Stimulated activated naive B cell treated with anti-CD40 and anti-IgM and Interleukin-4, amounts not matched to agents 10 μg/mL and 1 μg/mL and 100 μg/mL, for 72 hours (primary cell): ENCODE measurements at places on chromosomes 2 and 18.

DNA sequence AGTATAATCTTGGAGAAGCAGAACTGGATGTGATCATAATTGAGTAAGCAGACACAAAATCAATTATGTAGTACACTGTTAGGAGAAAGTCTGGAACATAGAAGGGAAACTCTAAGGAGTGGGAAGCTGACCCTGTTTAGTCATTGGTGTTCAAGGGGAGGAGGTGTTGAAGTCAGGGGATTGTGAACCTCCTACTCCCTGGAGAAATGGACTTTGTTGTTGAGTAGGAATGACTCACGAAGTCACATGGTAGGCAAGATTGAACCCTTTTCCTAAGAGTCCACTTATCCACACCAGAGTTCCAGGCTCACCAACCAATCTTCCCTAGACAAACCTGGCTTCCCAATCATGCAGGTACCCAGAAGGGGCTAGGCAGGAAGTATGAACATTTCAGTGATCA lies 81.0 kb upstream of the BCL11A start:
- no peaks in the 10 kb centered on the region for H3K4me1 ChIP-seq
- peaks cover 14% of the 10 kb centered on the region for H3K27me3 ChIP-seq
- H3K27ac ChIP-seq: no peak overlapping the region
- no peak for DNase-seq
- no peaks in the 10 kb centered on the region for H3K36me3 ChIP-seq

DNA sequence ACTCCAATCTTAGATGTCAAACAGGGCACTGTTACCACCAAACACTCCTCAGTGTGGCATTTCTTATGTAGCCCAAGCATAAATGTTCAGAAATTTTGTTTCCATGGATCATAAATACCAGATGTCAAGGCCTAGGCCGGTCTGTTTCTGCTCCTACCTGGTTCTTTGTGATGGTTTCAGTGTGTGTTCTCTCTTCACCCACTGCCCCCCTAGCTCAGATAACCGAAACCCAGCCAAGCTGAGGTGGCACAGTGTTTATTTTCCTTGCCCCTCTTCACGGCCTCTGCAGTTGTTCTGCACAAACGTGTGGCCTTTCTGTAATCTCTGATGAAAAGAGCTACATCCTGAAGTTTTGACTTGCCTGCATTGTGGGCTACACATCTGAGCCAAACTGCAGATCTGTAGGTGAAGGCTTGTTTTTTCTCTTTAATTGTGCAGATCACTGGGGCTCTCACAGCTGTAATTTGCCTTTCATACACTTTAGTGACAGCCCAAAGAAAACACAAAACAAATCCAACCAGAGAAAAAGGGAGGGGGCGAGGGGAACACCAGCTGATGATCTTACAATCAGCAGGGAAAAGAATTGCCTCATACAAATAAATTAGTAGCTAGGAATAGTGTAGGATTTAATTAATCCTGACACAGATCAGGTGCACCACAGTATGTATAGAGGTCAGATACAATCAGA lies 99.1 kb downstream of the NRP2 start:
- no peak for DNase-seq
- H3K4me3 ChIP-seq: no peak overlapping the region
- no peak overlapping the region for H3K27ac ChIP-seq
- H3K27me3 ChIP-seq: no peaks in the 10 kb centered on the region
- peaks cover 3% of the 10 kb centered on the region for H3K36me3 ChIP-seq
- H3K4me1 ChIP-seq: no peaks in the 10 kb centered on the region

GRCh38 chr2:237297421-237298150 lies 116.4 kb downstream of the COL6A3 start:
- no peak for DNase-seq
- H3K27ac ChIP-seq: no peak overlapping the region
- H3K4me3 ChIP-seq: no peak overlapping the region
- H3K36me3 ChIP-seq: no peaks in the 10 kb centered on the region
- peaks cover 24% of the 10 kb centered on the region for H3K27me3 ChIP-seq

DNA sequence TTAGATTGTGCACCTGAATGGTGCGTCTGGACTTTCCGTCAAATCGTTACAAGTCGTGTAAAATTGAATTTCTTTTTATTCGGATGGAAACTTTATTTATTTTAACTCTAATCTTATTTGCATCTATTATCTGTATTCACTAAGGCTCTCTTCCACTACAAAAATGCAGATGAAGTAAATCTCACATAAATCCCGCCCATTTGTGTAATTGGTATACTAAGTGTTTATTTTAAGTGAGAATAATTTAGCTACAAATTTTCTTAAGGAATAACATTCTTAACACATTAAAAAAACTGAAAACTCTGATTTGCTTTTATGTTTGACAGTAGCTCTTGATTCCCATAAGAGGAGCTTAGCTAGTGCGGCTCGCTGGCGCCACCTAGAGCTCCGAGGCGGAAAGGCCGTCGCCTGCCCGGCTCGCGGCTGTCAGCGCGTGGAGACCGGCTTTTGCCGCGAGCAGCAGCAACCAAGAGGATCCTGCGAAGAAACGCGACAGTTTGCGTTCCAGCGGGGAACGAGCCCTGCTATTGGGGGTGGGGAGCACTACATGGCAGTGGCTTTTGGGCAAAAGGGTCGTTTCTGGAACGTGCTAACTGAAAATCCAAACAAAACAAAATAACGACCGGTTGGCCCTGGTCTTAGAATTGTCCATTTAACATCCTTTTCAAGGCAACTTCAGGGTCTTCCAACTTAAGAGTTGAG lies 6.7 kb downstream of the SP9 start:
- peaks cover 57% of the 10 kb centered on the region for H3K27me3 ChIP-seq
- peak overlapping the region; percentile 95 for H3K27ac ChIP-seq
- peaks cover 4% of the 10 kb centered on the region for H3K36me3 ChIP-seq

- H3K27me3 ChIP-seq: no peaks in the 10 kb centered on the region
- no peak overlapping the region for H3K4me3 ChIP-seq
- no peaks in the 10 kb centered on the region for H3K36me3 ChIP-seq
- no peak overlapping the region for H3K27ac ChIP-seq
- no peak for DNase-seq
Observed at GRCh38 chr2:127597984-127598380, 48.0 kb upstream of the GPR17 start.

DNA sequence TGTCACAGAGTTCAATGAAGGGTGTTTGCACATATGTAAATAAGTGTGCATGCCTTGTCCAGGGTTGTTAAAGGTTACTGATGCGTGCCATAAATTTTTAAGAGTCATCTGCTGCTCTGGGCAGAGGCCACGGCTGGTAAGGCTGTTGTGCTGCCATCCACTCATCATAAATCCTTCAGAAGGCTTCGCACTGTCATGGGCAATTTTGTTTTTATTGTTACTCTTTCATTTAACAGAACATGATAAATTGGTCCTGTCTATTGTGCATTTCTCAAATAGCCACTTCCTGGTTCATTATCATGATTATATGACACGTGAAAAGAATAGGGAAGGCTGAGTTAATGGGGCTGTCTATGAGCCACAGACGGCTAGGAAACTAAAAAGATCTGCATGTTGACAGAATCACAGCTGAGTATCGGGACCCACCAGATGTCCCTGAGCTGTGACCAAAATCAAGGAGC lies 634.3 kb upstream of the SOX11 start:
- no peak for DNase-seq
- no peak overlapping the region for H3K27ac ChIP-seq
- H3K27me3 ChIP-seq: no peaks in the 10 kb centered on the region
- H3K4me1 ChIP-seq: no peaks in the 10 kb centered on the region
- H3K36me3 ChIP-seq: no peaks in the 10 kb centered on the region

DNA sequence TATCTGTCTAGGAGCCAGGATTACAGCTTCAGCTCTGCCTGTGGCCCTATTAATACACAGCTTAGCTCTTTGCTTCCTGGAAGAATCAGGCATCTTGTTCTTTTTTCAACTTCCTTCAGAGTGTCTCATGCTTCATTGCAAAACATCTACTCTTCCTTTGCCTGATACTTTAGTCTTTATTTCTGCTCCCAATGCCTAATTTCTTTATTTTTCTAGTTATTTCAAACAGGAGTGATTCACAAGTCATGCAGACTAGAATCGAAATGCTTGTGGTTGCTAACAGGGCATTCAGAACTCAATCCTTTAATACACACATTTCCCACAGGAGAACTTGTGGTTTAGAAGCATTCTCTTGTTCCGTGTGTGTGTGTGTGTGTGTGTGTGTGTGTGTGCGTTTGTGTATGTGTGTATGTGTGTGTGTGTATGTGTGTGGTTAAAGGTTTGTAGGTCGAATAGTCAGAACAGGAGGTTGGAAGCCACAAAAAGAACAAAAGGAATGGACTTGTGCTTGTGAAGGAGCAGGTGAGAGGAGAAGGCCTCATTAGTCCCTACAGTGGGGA lies 28.3 kb upstream of the INSIG2 start:
- no peak for DNase-seq
- H3K4me1 ChIP-seq: peaks cover 50% of the 10 kb centered on the region
- H3K4me3 ChIP-seq: no peak overlapping the region
- H3K36me3 ChIP-seq: no peaks in the 10 kb centered on the region
- H3K27ac ChIP-seq: no peak overlapping the region

DNA sequence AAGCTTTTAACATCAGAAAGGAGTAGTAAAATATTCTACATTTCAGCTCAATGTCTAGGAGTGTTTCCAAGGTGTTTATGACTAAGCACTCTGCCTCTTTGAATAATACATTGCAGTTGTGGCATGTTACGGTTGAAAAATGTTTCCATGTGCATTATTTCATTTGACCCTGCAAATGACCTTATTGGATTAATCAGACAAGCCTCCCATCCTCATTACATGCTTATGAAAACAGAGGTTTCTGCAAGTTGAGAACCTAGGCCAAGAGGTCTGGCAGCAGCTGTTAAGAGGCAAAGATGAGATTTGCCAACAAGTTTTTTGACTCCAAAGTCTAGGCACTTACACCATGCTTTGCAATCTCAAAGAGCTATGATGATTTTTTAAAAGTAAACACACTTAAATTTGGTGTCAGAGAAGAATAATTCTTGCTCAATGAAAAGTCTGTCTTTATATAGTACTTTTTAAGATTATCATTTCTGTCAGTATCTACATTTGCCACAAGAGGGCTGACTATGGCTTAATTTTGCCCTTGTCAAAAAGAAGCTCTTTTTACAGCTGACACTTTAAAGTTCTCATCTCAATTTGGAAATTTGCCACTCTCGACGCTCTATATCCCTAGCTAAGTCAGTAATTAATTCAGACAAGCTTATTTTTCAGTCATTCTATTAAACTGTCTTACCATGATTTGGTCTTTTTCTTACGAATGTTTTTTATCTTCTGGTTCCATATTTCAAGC lies 260.6 kb downstream of the PAX3 start:
- no peak for DNase-seq
- no peaks in the 10 kb centered on the region for H3K36me3 ChIP-seq
- H3K4me1 ChIP-seq: no peaks in the 10 kb centered on the region
- no peaks in the 10 kb centered on the region for H3K27me3 ChIP-seq

GRCh38 chr2:15943378-15944280 lies 3.3 kb downstream of the MYCN start:
- peaks cover 65% of the 10 kb centered on the region for H3K27me3 ChIP-seq
- no peak overlapping the region for H3K27ac ChIP-seq
- no peak overlapping the region for H3K4me3 ChIP-seq
- H3K36me3 ChIP-seq: no peaks in the 10 kb centered on the region
- DNase-seq: no peak

DNA sequence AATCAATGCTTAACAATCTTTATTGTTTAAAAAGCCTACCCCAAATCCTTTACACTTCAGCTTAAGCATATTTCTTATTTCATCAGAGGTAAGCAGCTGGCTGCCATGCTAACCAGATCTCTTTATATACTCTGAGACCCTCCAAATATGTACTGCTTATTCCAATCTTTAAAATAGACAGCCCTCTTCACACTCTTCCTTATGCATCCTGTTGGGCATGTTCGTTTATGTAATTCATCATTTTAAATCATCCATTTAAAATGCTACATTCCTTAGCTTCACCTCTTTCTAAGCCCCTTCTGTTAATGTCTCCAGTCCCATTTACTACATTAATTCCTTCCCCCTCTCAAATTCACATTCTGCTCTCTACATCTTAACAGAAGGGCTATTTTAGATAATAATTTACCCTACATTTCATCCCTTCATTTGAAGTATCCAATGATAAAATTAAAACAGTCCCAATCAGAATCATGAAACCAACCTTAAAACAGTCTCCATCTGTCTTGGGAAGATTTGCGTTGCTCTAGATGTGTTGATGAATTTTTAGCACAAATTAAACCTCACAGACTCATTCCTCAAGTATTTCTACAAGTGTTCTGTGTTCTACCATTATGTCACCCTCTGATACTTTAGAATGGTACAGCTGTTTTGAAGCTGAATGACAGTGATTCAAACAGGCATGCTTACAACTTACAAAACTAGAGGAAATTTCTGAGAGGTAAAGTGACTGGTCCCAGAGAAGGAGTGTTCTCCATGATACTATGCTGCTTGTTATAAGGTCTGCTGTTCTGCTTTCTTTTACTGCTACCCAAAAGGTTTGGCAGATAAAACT lies 59.1 kb downstream of the ZNF385B start:
- H3K4me1 ChIP-seq: no peaks in the 10 kb centered on the region
- H3K36me3 ChIP-seq: no peaks in the 10 kb centered on the region
- no peak overlapping the region for H3K27ac ChIP-seq
- no peaks in the 10 kb centered on the region for H3K27me3 ChIP-seq
- no peak overlapping the region for H3K4me3 ChIP-seq
- no peak for DNase-seq

DNA sequence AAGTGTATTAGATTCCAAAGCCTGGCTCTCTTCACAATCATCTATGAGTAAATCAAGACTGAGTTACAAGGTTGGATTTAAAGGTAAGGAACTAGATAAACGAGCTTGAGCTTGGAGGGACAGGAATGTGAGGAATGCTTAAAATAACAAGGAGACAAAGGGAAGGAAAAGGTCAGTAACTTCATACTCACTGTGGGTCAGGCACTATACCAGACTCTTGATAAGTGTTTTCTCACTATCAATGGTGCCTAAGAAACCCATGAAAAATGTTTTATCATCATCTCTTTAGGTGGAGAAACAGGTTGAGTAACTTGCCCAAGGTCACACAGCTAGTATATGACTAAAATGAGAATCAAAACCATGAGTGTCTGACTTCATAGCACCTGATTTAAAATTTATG lies 212.1 kb downstream of the CDH2 start:
- H3K27ac ChIP-seq: no peak overlapping the region
- H3K36me3 ChIP-seq: no peaks in the 10 kb centered on the region
- no peak overlapping the region for H3K4me3 ChIP-seq
- no peak for DNase-seq

- H3K27me3 ChIP-seq: no peaks in the 10 kb centered on the region
- H3K27ac ChIP-seq: no peak overlapping the region
- no peak overlapping the region for H3K4me3 ChIP-seq
- no peak for DNase-seq
- H3K36me3 ChIP-seq: no peaks in the 10 kb centered on the region
- H3K4me1 ChIP-seq: peaks cover 6% of the 10 kb centered on the region
Observed at GRCh38 chr2:198698230-198698629, 759.5 kb downstream of the SATB2 start.

DNA sequence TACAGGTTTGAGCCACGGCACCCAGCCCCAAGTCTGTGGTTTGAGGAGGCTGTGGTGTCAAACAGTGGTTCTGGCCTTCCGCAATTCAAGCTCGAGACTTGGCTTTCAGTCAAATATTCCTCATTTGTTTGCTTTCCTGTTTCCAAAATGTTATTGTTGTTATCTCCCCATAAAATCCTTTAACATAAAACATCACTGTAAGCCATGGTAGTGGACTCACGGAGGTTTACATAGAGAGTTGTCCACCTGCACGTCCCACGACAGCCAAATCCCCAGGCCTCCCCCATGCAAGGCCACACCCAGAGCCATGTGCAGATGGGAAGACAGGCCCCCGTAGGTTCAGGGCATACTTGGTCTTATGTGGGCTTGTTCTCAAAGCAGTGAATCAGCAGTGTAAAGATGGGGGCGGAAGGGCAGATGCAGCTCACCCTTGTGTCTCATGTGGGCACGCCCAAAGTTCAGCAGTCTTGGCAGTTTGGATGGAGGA lies 18.9 kb upstream of the ST3GAL5 start:
- no peak overlapping the region for H3K4me3 ChIP-seq
- no peaks in the 10 kb centered on the region for H3K36me3 ChIP-seq
- peaks cover 11% of the 10 kb centered on the region for H3K4me1 ChIP-seq
- DNase-seq: no peak
- no peaks in the 10 kb centered on the region for H3K27me3 ChIP-seq
